ENCODE measurements at places on chromosomes 2 and 18. TPM values are rescaled to one million over a fixed set of nuclear protein-coding genes. Genes with fewer than 3 reads are reported as not detected.

DNA sequence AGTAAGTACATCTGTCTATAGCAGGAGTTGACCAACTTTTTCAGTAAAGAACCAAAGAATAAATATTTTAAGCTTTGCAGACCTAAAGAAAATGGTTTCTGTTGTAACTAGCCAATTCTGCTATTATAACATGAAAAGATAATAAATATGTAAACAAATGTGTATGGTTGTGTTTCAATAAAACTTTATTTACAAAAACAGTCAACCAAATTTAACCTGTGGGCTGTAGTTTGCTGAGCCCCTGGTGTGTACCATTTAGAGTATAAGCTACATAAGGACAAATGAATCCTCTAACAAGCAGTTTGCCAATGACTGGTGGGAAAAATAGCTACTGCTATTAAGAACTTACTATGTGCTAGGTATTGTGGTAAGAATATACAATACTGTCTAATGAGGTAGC, 79.4 kb downstream of the MAIP1 start:
- no peak for ATAC-seq

SRD5A2 gene
- not detected for total RNA-seq

- no peak for ATAC-seq
Observed at GRCh38 chr2:197241153-197241552, 69.4 kb downstream of the ANKRD44 start.

- ATAC-seq, result no peak
Observed at GRCh38 chr18:74982946-74983635, 225.8 kb downstream of the PTGR3 start.

- ATAC-seq, result no peak
Observed at GRCh38 chr2:232981356-232981755, 31.7 kb downstream of the NGEF start.

CCBE1 gene
- total RNA-seq, result 0.40 TPM

DNA sequence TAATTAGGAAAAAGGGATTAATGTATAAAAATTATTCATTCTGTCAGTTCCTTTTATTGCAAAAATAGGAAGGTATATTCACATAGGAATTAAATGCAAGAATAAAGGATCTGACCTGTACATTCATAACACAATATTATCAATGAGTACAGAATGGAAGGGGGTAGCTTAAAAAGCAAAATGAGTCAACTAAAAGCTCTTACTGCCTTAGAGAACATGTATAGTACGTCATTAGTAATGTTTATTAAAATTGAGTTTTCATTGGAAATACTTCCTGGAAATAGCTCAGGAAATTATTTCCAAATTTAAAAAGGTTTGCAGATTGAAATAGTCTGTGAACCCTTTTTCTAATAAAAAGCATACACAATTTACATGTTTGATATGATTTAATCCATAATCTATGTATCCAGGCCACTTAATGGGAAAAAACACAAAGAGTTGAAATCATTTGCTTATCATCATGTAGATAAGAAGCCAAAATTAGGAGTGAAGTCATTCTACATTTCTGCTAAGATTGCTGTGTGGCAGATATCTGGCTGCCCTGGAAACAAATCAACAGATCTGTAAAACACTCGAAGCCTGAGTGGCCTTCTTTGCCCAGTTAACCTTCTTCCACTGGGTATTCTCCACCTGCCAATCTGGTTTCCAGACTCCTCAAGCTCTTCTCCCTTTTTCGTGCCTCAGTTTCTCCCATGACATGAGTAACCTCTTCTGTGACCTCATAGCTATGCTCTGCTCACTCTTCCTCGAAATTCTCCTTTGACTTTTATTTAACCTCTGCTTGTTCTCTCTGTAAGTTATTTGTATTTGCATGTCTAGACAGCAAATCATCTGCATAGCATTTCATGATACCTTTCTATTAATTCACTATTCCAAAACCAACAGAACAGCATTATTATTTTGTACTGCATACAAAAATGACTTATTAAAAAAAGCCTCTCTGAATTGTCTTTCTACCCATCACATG, 181.2 kb upstream of the REV1 start:
- ATAC-seq, result no peak

- ATAC-seq, result no peak
Observed at GRCh38 chr2:33617401-33617800, 18.3 kb upstream of the FAM98A start.

DNA sequence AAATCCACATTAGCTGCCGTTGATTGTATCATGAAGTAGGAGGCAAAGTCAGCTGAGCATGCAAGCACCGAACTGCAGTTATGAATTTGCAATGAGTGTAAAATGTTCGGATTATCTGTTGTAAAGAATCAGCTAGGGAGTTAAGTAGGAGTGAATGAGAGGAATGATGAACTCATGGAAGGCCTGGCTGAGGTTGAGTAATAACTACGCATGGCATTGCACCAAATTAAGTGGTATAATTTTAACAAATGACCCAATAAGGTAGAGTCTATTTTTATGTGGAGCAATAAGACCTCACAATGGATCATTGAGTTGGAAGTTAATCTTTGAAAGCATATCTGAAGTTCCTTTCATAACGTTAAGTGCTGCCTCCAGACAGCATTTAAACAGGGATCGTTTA, 288.2 kb upstream of the CHST9 start:
- no peak for ATAC-seq

- ATAC-seq, result no peak
Observed at GRCh38 chr18:76547296-76547695, 52.3 kb upstream of the ZNF516 start.
